OCI-LY7 (cell line): ENCODE measurements at places on chromosomes 3 and 15.
A peak's percentile ranks its signal among the peaks of the same experiment; 100 is the strongest.

GRCh38 chr3:108420926-108421325, 89.5 kb downstream of the MYH15 start:
- DNase-seq = no peak

GRCh38 chr15:40339621-40339945, 1.2 kb downstream of the CCDC9B start:
- no peak for DNase-seq

GRCh38 chr15:84035399-84035766, 200.2 kb upstream of the GOLGA6L4 start:
- DNase-seq = peak; percentile 19

DNA sequence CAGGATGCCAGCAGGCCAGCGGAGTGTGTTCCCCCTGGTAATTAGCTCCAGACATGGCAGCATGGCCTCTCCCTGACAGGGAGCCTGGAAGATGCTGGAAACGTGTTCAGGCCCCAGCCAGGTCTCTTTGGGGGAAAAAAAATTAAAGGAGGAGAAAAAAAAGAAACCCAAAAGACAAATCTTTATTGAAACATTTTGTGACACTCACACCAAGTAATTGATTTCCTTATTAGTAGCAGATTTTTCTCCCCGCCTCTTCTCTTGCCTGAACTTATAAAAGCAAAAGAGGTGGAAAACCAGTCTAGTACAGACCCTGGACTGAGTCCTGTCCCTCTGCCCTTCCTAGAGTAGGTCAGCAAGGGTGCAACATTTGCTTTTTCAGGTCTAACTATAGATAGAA, 42.7 kb upstream of the SMAD6 start:
- no peak for DNase-seq

GRCh38 chr15:90513448-90513847, 16.3 kb upstream of the CRTC3 start:
- no peak for DNase-seq

- DNase-seq = no peak
These were observed 230.6 kb downstream of the NEK10 start for GRCh38 chr3:27138562-27138961.

GRCh38 chr3:15645740-15646501, 44.4 kb downstream of the BTD start:
- DNase-seq = no peak

- no peak for DNase-seq
These were observed 256.2 kb downstream of the ZNF621 start for GRCh38 chr3:40780925-40781406.

- DNase-seq = no peak
These were observed 98.4 kb downstream of the IQSEC1 start for GRCh38 chr3:12974819-12975218.

DNA sequence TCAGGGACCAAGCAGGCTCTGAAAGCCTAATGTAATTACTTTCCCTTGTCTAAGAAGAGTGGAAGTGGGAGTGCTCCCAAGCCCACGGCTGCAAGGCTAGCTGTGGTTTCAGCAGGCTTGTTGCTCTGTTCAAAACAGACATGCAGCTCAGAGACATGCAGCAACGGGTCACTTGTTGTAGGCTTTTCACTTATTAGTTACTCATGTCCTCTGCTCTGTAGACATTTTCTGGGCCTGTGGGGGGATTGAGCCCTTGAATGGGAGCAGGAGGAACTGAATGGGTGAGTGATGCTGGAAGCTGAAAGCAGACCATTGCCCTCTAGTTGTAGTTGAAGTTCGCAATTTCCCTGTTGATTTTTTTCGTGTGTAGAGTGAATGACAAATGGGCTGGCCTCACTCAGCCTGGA, 261.9 kb upstream of the NR2E3 start:
- no peak for DNase-seq

GRCh38 chr3:159828542-159828943, 160.1 kb upstream of the IL12A start:
- peak; percentile 29 for DNase-seq

DNA sequence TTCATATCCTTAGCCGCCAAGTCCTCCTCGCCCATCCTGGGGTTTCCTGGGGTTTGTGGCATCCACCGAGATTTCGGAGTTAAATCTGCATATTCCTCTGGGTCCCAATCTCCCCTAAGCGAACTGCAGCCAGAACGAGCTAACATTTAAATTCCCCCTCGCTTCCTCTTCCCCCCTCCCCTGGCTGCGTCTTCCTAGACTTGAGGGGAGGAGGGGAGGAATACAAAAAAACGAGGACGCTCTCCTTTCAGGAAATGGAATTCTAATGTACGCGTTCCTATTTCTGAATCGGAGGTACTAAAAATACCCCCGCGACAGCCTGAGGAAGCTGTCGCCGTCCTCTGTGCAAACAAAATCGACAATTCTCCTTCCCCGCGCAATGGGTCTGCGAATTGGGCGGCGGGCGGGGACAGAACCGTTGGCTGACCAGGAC, 5.6 kb downstream of the FEZF2 start:
- no peak for DNase-seq

DNA sequence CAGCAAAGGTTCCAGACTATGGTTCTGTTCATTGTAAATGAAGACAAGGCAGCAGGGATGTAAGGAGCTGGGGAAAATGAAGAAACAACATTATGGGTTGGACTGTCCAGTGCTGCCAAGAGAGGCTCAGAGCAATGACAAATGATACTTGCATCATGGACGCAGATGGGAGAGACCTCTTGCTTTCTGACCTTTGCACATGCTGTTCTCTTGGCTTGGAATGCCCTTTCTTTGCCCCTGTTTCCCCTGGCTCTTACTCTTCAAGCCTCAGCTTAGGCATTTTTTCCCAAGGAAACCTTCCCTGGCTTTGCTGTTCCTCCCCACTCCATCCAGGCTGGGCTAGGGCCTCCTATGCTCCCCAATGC, 59.9 kb upstream of the RAD18 start:
- DNase-seq = no peak

GRCh38 chr3:140006331-140006730, 71.3 kb downstream of the CLSTN2 start:
- no peak for DNase-seq

- DNase-seq = no peak
These were observed 2.0 kb downstream of the ABTB1 start for GRCh38 chr3:127674790-127675189.

GRCh38 chr15:41423979-41424659, 7.2 kb downstream of the RTF1 start:
- DNase-seq = peak; percentile 50

DNA sequence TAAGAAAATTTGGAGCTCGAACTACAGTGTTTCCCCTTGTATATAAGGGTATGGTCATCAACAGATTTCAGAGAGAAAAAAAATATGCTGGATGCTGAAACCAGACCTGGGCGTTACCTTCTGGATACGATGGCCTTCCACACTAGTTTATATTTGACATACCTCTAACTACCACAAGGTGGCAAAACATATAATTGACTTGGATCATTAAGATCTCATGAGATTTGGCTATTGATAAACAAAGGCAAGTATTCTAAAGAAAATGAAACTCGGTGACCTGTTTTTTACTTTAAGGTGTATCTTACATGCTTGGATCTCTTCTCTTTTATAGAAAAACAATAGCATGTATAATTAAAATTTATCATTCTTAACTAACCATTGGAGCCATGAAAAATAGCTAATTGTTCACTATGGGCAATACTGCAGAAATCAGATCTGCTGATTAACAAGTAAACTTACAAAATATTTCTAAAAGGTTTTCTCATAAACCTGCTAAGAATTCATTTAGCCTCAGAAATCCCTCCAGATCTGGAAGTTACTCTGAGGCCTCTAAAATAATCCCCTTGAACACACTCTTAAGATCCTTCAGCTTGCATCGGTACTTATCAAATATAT, 300.6 kb upstream of the KCNH8 start:
- peak; percentile 59 for DNase-seq

DNA sequence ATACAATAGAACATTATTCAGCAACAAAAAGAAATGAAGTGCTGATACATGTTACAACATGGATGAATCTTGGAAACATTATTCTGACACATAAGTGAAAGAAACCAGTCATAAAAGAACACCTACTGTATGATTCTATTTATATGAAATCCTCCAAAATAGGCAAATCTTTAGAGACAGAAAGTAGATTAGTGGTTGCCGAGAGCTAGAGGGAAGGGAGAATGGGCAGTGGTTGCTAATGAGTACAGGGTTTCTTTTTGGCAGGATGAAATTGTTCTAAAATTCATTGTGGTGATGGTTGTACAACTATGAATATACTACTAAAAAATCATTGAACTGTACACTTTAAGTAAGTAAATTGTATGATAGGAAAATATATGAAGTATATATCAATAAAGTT, 6.3 kb upstream of the LRRC58 start:
- DNase-seq = no peak

- DNase-seq = no peak
These were observed 138.1 kb downstream of the CNTN6 start for GRCh38 chr3:1230920-1231319.

DNA sequence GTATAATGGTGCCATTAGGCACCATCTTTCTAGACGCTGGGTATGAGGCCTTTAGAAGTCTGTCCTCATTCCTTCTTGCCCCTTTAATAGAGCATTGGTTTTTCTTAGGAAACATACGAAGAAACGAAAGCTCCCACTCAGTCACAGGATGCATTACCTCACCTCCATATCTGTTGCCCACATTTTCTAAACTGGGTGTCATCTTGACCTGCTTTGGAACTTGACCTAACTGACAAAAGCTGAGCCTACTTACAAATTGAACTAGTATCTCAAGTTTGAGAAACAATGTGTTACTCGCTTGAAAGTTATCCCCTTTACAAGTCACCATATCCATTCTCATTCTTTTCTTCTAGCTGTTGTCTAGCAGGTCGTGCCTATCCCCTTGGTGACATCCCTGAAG, 102.7 kb downstream of the VPS8 start:
- no peak for DNase-seq

DNA sequence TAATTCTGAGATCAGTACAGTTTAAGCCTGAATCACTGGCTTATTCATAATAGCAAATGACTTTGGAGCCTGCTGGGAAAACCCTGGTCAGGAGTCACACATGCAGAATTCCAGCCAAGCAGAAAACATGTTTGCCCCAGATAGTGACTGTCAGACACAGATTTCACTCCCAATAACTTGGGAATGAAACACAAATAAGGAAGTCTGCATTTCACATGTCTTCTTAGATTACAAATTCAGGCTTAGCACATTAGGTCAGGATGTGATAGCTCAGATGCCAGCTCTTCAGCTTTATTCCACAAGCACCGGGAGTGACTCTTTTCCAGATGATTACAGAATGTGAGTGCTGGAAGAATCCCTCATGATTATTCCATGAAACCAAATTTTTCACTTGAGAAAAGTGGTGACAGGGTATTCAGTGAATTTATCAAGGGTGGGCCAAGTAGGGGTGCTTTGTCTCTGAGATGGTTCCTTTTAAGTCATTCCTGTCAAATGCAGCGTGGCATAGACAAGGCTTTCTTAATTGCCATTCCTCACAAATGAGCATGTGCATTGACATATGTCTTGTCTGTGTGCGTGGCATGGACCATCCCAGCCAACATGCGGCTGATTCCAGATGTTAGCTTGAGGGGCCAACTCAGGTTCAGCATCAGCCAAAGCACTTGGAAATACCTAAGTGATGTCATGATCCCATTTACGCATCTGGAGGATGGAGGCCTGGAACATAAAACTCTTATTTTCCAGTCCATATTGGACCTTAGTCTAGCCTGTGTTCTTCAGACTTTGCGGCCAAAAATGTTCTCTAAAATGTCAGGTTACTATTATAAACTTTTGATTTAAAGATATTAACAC, 191.0 kb downstream of the EPHB1 start:
- DNase-seq = no peak

DNA sequence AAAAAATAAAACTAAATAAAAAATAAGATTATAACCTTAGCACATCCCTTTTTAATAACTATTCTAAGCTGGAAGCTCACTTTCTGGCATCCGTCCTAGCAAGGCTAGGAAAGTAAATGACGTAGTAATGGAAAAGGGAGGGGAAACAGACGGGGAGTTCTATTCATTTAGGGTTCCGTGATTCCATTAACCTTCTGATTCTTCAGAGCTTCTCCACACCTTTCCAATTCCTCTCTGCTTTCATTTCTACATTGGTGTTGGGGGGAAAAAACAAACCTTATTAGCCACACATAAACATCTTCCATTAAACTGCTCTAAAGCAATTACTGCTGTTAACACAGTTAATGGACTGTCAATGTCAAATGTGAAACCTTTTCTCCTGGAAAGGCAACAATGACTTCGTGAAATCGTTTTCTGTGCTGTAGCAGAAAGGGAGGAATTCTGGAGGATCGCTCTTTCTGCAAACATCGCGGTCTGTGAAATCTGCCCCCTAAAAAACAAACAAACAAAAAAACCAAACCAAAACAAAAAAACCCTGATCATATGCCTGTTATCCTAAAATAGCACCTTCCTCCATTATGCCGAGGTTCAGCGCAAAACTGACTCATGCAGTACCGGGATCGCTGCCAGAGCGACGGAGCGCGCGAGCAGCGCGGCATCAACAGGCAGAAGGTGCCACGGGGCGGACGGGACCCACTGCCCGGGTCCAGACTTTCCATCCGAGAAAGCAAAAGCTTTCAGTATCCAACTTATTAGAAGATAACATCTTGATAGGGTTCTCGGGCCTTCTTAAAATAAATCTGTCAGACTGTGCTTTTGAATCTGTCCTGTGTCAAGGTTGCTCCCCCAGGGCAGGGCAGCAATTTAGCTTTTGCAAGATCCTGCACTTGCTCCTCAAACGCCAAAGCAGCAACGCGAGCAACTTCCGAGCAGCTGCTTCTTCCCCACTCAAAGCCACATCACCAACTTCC, 156.2 kb downstream of the FGF12 start:
- DNase-seq = no peak

GRCh38 chr15:66860844-66861243, 158.8 kb downstream of the SMAD6 start:
- no peak for DNase-seq

- no peak for DNase-seq
These were observed 7.5 kb downstream of the SETD2 start for GRCh38 chr3:47156396-47156795.

DNA sequence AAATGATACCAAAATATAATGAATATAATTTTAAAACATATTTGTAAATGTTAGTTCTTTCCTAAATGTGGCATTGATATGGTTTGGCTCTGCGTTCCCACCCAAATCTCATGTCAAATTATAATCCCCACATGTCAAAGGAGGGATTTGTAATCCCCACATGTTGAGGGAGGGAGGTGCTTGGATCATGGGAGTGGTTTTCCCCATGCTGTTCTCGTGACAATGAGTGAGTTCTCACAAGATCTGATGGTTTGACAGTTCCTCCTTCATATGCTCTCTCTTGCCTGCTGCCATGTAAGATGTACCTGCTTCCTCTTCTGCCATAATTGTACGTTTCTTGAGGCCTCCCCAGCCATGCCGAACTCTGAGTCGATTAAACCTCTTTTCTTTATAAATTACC, 12.0 kb downstream of the CGGBP1 start:
- no peak for DNase-seq

DNA sequence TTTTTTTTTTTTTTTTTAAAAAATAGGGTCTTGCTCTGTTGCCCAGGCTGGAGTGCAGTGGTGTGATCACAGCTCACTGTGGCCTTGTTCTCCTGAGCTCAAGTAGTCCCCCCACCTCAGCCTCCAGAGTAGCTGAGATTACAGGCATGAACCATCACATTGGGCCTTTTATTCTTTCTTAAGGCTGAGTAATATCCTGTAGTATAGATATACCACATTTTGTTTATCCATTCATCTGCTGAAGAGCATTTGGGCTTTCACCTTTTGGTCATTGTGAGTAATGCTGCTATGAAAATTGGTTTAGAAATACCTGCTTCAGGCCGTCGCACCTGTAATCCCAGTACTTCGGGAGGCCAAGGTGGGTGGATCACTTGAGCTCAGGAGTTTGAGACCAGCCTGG, 42.6 kb downstream of the PAQR5 start:
- DNase-seq = no peak
